CD4-positive, alpha-beta T cell treated with Interleukin-17A for 4 hours (primary cell): ENCODE measurements at places on chromosomes 2 and 18.

DNA sequence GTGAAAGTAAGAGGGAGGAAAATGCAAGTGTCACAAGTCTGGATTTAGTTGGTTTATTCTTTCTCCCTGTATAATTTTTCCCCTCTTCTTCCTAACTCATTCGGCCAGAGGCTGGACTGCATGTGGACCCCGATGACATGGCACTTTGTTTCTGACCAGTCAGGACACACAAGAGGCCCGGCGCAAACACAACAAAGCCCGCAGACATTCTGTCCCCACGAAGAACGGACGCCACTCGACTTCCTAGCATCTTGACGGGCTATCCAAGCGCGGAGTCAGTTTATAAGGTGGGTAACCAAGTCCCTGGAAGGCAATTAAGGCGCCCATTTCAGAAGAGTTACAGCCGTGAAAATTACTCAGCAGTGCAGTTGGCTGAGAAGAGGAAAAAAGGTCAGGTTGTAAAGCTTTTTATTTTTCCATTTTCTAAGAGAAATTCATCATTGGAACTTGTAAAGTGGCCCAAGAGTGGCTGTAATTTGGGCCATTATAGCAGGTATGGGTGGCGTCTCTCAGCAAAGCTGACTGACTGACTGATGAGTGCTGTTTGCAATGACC, at the start of gene TPO:
TSS of gene TPO (plus strand) at position 308 of the 555 bp plus-strand sequence. CDS start 946 bp downstream, outside the sequence.
- no peak for DNase-seq

DNA sequence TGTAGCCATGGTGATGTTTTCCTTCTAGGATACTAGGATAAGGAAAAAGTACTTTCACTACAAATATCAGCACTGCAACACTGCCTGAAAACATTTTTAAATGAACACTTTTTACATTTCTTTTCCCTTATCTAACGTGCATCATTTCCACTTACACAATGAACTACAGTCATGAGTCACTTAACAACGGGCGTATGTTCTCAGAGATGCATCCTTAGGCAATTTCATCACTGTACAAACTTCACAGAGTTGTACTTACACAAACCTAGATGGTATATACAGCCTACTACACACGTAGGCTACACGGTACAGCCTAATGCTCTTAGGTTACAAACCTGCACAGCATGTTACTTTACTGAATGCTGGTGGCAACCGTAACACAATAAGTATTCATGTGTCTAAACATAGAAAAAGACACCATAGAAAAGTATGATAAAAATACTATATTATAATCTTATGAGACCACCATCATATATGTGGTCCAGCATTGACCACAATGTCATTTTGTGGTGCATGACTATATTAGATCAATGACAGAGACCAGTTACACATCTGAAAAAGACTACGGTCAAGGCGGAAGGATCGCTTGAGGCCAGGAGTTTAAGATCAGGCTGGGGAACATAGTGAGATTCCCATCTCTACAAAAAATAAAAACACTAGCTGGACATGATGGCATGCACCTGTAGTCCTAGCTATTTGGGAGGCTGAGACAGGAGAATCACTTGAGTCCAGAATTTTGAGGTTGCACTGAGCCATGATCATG, 39.8 kb downstream of the WDR33 start:
- DNase-seq, result no peak

GRCh38 chr2:216878072-216878471, 18.2 kb upstream of the TNP1 start:
- DNase-seq, result no peak

DNA sequence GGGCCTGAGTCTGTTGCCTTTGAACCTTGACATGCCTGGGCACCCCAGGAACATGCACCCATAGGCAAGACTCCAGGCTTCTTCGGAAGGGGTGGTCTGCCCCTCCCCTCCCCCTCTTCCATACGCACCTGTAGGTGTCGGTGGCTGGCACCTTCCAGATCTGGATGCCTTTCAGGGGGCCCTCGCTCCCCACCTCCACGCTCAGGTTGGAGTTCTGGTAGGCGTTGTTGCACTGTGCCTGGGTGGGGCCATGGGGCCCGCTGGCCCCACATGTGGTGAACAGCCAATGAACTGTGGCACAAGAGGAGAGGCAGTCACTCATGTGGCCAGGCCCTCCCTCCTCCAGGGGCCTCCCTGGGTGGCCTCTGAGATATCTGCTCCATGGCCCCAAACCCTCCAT, 135.8 kb downstream of the CLIP4 start:
- DNase-seq, result no peak

- no peak for DNase-seq
Measured at GRCh38 chr2:21423854-21424253, 300.1 kb downstream of the TDRD15 start.

DNA sequence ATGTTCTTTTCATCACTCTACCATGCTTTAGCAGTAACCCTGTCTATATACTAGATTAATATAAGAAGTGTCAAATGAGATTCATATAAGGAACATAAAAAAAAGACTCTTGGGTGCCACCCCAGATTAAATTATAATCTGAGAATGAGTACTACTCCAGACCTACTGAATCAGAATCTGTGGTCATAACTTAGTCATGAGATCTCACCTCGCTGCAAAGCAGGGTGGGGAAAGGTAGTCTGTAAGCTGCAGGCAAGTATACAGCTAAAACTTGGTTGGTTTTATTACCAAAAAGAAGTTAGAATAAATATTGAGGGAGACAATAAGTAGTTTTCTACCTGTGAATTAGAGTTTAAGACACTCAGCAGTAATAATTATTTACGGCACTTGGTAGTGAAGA, 175.6 kb downstream of the PARD3B start:
- no peak for DNase-seq

DNA sequence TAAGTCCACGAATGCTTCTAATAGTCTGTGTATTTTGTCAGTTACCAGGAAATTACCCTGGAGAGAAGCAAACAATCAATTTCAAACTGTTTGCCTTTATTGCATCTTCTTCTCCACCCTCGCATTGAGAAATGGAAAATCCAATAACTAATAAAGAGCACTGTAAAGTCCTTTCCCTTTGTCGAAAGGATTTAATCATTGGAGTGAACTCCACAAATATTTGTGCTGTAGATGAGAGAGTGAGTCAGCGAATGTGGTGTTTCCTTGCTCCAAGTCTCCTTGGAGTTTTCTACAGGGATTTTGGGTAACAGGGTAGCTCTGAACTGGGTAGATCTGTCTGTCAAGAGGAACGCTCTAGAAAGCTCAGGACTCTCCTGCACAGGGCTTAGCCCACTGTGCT, 240.2 kb downstream of the KCNS3 start:
- no peak for DNase-seq

- DNase-seq, result no peak
Measured at GRCh38 chr2:173048897-173049661, 26.6 kb upstream of the MAP3K20 start.
